NCI-H1092 treated with DMSO at 0.1 percent for 48 hours (cell line): ENCODE measurements at places on chromosomes 4 and X.
A peak's percentile ranks its signal among the peaks of the same experiment; 100 is the strongest.

GRCh38 chrX:136880003-136880451 lies 498 bp downstream of the RBMX start:
- peak; percentile 66 for DNase-seq

DNA sequence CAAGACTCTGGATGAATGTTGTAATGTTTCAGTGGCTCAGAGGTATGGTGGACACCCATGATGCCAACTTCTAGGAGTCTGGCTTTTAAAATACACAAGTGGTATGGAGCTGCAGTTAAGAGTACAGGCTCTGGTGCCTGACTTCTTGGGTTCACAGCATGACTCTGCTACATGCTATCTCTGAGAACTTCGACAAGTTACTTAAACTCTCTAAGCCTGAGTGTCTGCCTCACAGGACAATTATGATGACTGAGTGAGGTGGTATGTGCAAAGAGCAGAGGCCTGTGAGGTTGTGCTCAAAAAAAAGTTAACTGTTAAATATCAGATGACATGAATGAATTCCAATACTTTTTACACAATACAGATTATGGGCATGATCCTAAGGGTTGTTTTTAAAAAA lies 90.9 kb upstream of the SRD5A3 start:
- no peak for DNase-seq

GRCh38 chrX:119981286-119982070 lies 37.9 kb upstream of the NKAP start:
- peak; percentile 41 for DNase-seq

GRCh38 chrX:10634392-10635161 lies 14.2 kb upstream of the MID1 start:
- no peak for DNase-seq

DNA sequence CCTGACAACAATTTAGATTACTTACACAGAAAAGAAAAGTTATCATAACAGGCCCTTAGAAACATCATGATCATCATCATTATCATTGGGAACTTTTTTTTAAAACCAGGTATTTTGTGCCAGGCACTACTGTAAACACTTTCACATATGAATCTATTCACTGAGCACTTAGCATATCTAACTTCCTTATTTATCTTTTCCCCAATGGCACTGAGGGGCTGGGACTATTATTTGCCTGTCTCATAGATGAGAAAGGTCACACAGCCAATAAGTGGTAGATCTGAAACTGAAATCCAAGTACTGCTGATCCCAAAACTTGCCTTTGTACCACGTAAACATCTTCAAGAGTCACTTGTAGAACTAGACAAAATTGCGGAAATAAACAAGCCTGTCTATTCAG lies 184.2 kb upstream of the RBPJ start:
- no peak for DNase-seq

GRCh38 chr4:53855581-53856250 lies 208.7 kb downstream of the CHIC2 start:
- no peak for DNase-seq

DNA sequence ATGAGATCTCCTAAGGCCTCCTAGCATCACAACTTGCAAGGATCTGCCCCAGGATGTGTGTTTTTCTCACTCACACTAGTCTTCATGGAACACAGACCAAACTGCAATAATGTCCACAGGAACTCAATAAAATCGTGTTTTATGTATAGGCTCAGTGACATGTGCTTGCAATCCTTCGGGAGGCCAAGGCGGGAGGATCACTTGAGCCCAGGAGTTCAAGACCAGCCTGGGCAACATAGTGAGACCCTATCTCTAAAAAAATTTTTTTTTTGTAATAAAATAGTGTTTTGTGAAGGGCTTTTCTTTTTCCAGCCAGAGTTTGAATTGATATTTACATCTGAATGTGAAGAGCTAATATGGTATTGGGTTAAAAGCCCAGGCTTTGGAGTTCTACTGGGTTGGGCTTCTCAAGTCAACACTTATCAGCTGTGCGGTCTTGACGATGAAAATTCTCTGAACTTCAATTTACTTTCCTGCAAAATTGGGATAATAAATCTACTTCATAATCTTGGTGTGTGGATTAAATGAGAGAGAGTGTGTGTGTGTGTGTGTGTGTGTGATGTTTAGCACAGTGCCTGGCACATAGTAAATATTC lies 38.7 kb upstream of the SETD7 start:
- no peak for DNase-seq

DNA sequence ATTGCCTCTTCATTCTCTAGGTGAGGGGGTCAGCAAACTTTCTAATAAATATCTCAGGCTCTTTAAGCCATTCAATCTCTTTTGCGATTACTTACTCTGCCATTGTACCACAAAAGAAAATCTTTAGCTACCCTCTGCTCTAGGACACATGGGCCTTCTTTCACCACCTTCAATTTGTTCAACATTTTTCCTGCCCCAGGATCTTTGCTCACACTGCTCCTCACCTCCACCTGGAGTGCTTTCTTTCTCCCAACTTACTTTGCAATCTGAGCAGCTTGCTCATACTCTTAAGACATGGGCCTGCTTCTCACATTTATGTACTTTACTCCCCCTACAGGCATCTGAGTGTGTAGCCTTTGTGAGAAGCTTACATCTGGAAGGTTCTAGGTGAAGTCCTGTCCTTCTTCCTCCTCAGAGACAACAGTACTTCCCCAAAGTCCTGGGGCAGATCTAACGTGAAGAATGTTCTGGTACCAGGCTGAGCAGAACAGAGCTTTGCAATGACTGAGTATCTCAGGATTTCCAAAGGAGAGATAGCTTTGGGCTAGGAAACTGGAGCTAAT lies 55.0 kb upstream of the PRDM5 start:
- DNase-seq, result no peak

DNA sequence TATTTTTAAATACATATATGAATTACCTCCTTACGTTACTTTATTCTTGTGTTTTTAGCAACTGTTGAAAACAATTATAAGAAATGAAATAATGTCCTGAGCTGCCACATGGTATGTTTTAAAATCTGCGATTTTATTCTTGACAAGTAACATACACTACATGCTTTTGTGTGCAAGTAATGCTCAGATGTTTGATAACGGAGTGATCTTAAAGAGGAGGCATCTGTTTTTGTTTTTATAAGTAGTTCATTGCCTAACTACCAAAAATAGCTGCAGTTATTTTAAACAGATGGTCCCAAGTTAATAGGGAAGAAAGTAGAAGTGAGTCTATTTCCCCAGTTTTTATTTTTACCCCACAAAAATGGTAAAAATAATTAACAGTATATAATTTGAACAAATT lies 55.2 kb downstream of the GAB1 start:
- DNase-seq, result no peak

DNA sequence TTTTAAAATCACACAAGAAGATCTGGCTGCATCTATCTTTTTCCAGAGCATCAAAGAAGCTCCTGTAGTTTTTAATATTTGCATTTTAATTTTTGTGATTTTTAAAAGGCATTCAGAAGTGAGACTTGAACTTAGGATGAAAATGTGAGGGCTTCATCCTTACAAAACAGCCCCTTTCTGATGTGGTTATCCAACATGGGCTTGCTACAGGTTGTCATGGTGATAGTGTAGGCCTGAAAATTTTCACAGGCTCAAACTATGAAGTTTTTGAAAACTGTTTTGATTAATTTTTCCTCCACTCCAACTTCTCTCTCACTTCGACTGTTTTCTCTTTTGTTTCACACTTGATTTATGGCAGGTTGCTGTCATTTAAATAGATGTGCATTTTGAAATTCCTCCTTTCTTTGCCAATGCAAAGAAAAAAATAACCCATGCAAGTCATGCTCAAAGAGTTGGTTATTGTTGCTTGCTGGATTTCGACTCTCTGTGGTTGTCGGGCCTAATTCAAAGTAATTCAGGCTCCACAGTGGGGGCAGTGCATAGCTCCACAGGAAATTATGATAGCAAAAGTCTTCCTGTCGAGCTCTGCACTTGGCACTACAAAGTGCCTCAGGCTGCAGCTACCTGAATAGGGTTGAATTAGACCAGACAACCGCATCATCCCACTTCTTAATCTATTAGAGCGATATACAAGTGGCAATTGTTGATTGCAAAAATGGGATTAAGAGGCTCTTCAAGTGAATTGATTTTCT lies 201.0 kb upstream of the GPR101 start:
- no peak for DNase-seq

GRCh38 chr4:164572877-164573279 lies 181.1 kb upstream of the SMIM31 start:
- no peak for DNase-seq

DNA sequence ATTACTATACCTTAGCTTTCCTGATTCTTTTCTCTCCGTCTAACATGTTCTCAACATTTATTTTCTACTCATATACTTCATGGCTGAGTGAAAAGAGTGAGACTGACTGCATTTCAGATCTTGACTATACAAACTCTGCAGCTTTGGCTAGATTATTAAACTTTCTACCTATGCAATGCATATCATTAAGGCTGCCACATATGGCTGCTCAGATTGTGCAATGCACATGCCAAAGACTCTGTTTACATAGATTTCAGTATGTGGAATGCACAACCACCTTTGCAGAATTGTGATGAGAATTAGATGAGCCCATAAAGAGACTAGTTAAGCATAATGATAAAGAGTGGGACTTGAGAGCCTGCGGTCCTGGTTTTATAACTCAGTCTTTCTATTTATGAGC lies 196.5 kb downstream of the BMPR1B start:
- no peak for DNase-seq

DNA sequence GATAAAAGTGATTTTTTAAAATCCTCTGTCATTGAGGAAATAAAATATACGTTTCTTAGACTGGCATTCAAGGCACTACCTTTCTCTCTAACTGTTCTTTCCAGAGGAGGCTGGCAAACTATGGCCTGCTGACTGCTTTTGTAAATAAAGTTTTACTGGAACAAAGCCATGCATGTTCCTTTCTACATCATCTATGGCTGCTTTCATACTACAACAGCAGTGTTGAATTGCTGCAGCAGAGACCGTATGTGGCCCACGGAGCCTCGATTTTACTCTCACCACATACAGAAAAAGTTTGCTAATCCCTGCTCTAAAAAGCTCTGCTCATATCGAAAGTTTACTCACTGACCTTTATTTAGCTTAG lies 20.2 kb downstream of the SETD7 start:
- DNase-seq, result no peak

DNA sequence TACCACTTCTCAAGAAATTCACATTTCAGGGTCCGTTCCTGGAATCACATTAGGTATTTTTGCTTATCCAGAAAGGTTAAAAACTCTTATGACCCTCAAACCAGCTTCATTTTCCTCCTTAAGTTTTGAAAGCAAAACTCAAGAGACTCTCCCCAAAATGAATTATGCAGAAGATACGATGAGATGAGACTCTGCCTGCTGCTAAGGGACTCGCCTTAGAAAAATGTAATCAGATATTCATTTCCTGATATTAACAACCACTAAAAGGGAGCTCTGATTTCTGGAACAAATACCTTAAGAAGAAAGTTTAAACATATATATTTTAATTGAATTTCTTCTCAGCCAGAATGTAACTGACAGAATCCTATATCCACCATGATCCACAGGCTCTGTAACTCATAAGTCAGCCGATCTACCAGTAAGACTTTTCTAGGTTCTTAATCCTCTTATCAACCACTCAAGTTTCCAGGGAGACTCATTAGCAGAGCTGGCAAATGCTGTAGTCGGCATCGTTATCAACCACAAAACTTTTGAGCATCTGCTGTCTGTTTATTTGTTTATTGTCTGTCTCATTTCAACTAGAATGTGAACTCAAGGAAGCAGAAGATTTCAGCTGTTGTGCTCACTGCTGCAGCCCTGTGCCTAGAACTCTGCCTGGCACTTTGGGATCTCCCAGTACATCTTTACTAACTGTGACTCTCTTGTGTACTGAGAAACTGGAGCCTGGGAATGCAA lies 112.5 kb downstream of the LDB2 start:
- no peak for DNase-seq

DNA sequence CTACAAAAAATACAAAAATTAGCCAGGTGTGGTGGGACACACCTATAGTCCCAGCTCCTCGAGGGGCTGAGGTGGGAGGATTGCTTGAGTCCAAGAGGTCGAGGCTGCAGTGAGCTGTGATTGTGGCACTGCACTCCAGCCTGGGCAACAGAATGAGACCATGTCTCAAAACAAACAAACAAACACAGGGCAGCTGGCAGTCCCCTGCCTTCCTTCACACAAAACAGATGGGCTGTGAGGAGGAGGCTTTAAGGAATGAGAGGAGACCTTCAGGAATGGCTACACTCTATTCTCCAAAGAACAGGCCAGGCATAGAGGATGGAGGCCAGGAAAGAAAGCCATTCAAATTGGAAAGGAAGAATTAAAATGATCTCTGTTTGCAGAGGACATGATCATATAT lies 65.6 kb upstream of the MAML3 start:
- no peak for DNase-seq

- DNase-seq, result no peak
Observed at GRCh38 chr4:43709443-43709842, 739.2 kb downstream of the KCTD8 start.

DNA sequence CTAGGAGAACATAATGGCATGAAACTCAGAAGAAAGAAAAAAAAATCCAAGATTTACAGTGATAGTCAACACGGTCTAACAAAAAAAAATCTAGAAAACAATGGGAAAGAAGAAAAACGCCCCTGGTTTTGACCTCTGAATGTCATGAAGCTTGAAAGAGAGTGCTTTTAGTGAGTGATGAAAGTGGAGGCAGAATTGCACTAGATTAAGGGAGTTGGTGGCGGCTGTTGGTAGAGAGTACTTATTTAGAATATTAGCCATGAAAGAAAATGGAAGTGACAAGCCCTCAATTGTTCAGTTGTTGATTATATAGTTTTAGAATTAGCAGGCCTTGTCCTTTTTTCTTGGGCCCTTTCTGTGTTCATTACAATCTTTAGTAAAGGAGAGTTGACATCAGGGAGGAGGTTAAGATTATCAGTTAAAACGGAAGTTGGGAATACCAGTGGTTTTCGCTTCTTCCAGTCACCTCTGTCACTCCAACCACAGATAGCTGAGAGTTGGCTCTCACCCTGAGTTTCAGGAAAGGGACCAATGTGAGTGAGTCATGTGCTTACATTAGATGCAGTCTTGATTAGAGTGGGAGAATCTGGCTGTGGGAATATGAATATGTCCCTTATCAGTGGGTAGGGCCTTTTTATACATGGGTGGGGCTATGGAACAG lies 29.7 kb downstream of the EREG start:
- DNase-seq, result no peak

GRCh38 chr4:38782452-38783108 lies at the start of gene TLR10:
Gene TLR10 (minus strand): TSS chr4:38782990. CDS start chr4:38775590, 7,400 bp downstream.
- DNase-seq, result peak; percentile 52

DNA sequence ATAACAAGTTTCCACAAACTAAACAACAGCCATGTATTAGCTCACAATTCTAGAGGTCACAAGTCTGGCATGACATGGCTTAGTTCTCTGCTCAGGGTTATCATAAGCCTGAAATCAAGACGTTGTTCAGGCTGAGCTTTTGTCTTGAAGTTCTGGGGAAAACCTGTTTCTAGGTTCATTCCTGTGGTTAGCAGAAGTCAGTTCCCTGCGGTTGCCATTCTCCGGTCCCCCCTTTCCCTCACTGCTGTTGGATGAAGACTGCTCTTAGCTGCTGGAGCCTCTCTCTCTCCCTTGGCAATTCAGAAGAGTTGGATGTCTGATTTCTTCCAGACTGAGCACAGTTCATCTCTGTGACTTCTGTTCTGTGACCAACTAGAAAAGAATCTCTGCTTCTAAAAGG lies 962.6 kb downstream of the PCDH7 start:
- DNase-seq, result no peak
